ENCODE measurements at places on chromosomes 4 and X. TPM values are rescaled to one million over a fixed set of nuclear protein-coding genes. Genes with fewer than 3 reads are reported as not detected.

- no peak for DNase-seq
Measured at GRCh38 chr4:147761218-147761883, 29.5 kb downstream of the ARHGAP10 start.

GRCh38 chr4:53537606-53538005 lies 53.7 kb downstream of the LNX1 start:
- no peak for DNase-seq

DNA sequence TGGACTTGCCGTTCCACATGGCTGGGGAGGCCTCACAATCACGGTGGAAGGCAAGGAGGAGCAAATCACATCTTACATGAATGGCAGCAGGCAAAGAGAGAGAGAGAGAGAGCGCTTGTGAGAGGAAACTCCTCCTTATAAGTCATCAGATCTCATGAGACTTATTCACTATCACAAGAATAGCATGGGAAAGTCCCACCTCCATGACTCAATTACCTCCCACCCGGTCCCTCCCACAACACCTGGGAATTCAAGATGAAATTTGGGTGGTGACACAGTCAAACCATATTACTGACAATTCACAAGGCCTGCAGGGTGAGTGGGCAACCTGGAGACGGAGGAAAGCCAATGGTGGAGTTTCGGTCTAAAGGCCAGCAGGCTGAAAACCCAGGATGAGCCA lies 394.3 kb upstream of the TRAM1L1 start:
- no peak for DNase-seq

SLIT2 gene
- 5.6 TPM for total RNA-seq

PNMA5 gene
- total RNA-seq = not detected

- no peak for DNase-seq
Measured at GRCh38 chr4:189385579-189385978, 555.1 kb upstream of the FRG1 start.

- DNase-seq = no peak
Measured at GRCh38 chr4:186829740-186830449, 106.2 kb upstream of the FAT1 start.

- DNase-seq = no peak
Measured at GRCh38 chrX:11566173-11566572, 99.5 kb downstream of the ARHGAP6 start.
